Ovary (tissue), 10 donors: ENCODE measurements at places on chromosomes 1 and 21.
A peak's percentile ranks its signal among the peaks of the same experiment; 100 is the strongest.

- DNase-seq = no peak
Observed at GRCh38 chr1:85344256-85344694, 67.8 kb upstream of the BCL10 start.

DNA sequence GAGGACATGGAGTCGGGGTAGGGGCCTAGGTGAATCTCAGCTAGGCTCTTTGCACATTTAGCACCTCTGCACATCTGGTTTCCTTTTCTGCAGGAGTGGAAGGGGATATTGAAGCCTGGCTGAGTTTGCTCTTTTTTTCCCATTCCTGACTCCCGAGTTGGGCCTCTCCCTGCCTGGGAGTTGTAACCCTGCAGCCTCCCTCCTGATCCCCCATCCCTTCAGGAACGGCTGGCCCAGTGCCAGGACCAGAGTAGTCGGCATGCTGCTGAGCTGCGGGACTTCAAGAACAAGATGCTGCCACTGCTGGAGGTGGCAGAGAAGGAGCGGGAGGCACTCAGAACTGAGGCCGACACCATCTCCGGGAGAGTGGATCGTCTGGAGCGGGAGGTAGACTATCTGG lies 836 bp downstream of the OLFML3 start:
- peak; percentile 89 for DNase-seq

DNA sequence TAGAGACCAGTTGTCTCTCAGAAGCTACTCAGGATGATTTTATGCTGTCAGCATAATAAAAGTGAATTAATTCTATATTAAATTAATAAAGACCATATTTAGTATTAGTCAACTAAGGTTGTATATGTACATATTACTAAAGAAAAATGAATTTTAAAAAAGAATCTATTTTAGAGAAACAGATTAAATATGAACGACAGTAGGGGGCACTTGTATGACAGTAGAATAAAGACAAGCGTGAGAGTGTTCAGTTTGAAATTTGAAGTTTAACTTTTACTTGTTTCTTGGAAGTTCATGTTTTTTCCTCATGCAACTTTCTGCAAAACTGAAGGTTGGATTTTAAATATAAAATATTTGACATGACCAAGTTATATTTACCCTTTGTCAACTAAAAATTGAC lies 67.9 kb upstream of the MACF1 start:
- DNase-seq = no peak

- DNase-seq = no peak
Observed at GRCh38 chr1:118486199-118486598, 301.2 kb upstream of the SPAG17 start.

GRCh38 chr1:154527192-154527591 lies 25.0 kb upstream of the SHE start:
- DNase-seq = no peak

DNA sequence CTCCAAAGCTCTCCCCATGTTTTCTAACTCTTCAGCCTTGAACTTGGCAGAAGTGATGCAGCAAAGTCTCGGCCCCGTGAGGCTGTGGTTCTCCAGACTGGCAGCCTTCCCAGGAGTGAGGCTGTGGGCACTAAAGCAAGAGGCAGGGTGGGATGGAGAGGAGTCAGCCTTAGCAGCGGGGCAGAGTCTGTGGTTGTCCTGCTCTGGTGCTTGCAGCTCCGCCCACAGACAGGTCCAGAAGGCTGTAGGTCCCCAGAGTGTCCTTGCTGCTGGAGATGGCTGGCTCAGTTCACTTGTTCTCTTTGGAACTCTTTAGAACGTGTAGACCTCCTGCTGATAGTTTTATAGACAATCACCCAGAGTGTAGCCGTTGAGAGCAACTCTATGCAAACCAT lies 142.6 kb downstream of the AJAP1 start:
- no peak for DNase-seq

DNA sequence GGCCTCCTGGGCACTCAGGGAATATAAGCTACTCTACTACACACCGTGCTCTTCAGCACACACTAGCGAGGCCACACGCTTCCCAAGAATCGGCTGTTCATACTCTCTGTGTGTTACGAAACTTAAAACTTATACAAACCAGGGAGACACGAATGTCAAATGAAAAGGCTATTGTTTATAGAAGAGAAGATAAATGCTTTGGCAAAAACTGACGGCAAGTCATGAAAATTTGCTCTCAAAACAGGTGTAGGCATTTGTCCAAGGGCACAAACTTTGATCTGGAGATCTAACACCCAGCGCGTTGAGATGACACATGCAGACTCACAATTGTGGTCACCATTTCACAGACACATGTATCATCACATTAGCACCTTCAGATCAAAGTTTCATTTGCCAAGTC lies 46.1 kb downstream of the USP48 start:
- no peak for DNase-seq

DNA sequence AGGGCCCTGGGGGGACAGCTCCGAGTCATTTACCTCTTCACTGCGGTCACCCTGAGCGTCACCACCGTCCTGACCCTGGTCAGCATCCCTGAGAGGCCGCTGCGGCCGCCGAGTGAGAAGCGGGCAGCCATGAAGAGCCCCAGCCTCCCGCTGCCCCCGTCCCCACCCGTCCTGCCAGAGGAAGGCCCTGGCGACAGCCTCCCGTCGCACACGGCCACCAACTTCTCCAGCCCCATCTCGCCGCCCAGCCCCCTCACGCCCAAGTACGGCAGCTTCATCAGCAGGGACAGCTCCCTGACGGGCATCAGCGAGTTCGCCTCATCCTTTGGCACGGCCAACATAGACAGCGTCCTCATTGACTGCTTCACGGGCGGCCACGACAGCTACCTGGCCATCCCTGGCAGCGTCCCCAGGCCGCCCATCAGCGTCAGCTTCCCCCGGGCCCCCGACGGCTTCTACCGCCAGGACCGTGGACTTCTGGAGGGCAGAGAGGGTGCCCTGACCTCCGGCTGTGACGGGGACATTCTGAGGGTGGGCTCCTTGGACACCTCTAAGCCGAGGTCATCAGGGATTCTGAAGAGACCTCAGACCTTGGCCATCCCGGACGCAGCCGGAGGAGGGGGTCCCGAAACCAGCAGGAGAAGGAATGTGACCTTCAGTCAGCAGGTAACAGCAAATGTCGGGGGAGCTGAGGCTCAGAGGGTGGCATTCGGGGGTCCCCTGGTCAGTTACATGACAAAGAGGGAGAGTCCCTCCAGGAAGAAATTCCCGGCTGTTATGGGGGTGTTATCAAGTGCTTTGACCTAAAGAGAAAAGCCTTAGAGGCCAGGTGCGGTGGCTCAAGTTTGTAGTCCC lies 12.6 kb downstream of the SLC45A1 start:
- peak; percentile 33 for DNase-seq

- no peak for DNase-seq
Observed at GRCh38 chr21:15809065-15809464, 79.3 kb downstream of the USP25 start.

DNA sequence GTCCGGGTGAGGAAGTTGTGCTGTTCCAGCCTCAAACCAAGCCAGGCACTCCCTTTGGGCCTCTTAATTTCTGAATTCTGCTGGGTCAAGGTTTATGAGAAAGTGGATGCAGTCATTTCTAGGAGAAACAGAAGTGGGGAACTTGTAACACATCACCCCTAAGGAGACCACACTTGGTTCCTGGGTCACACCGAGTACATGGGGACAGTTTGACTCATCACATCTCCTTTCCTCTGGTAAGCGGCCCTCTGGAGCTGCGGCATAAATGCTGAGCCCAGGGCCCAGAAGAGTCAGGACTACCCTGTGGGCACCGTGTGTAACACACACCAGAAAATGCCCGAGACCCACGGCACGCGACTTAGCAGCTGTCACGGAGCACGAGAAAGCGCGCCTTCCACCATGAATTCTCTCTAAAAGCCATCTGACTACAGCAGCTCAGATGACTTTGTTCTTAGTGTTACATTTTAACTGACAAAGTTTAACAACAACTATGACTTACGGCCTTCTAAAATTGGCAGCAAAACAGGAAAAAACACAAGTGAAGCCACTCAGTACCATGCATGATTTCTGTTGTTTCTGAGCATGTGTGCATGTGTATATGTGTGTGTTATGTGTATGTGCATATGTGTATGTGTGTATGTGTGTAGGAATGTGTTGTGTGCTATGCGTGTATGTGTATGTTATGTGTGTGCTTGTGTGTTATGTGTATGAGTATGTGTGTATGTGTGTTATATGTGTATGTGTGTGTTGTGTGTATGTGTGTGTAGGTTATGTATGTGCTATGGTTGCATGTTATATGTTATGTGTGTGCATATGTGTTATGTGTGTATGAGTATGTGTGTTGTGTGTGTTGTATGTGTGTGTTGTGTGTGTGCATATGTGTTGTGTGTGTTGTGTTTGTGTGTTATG lies 50.8 kb downstream of the TOMM20 start:
- no peak for DNase-seq

DNA sequence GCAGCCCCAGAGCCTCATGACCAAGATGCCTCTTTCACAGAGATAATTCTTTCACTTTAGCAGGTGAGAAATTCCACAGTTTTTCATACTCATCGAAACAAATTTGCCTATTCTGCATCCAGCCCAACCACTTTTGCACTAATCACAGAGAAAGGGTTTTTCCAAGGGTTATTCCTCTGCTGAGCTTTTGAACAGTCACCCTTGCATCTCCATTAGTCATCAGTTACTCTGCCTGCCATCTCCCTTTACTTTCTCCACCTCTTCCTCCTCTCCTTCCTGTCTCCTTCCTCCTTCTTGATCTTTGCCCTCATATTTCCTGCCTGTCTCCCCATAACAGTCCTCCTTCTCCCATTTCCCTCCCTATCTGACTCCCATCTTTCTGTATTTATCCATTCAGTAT lies 43.9 kb downstream of the FH start:
- DNase-seq = no peak

- no peak for DNase-seq
Observed at GRCh38 chr1:161420763-161421455, 53.2 kb upstream of the CFAP126 start.

DNA sequence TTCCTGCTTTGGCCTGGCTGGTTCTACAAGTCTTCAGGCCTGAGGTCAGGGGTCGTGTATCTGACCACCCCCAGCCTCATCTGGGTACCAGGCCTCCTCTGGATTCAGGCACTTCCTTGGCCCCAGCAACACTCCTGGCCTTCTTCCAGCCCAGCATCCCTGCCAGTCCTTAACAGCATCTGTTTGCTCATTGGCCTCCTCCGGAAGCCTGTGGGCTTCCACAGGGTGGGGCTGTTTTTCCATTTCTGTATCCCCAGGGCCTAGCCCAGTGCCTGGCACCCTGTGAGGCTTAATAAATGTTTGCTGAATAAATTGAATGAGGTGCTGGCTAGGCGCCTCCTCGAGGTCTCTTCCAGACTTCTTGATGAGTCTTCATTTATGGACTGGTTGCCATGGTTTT lies 21.5 kb upstream of the GPR37L1 start:
- DNase-seq = no peak

DNA sequence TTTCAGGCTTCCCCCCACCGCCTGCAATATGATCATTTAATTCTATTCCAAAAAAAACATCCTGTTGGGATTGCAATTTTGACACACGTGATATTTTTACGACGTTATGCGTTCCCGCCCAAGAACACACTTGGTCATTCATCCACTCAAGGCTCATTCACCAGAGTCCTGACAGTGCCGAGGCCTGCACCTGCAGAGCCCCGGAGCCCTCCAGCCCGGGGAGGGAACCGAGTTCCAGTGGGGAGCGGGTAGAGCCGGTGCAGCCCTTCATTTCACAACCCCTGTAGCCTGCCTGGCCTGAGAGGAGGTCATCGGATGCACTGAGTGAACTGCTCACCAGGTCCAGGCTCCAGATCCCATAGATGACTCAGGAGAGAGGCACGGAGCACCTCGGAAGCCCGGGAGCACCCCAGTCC lies 156.0 kb upstream of the BACE2 start:
- DNase-seq = no peak

DNA sequence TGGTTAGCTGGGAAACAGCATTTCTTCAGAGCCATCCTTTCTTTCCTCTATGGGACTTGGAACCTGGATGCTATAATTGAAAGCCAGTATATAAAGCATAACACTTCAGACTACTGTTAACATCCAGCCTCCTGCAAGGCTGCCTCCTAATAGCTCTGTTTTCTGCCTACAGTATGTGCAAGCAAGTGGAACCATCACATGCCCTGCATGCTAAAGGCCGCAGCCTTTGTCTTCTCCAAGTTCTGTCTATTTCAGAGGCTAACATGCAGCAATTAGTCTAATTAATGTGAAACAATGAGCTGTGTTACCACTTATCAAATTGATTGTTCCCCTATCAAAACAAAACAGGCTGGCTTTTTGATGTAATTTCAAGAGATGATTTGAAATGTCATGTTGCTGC lies 82.7 kb upstream of the ESRRG start:
- no peak for DNase-seq

DNA sequence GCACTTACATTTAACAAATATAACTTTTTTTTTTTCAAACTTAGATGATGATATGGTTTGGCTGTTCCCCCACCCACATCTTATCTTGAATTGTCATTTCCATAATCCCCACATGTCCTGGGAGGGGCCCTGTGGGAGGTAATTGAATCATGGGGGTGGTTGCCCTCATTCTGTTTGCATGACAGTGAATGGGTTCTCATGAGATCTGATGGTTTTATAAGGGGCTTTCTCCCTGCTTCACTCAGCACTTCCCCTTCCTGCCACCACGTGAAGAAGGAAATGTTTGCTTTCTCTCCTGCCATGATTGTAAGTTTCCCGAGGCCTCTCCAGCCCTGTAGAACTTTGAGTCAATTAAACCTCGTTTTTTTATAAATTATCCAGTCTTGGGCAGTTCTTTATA lies 432.6 kb downstream of the AMY1C start:
- DNase-seq = no peak

- no peak for DNase-seq
Observed at GRCh38 chr1:230381049-230381467, 45.1 kb downstream of the PGBD5 start.

DNA sequence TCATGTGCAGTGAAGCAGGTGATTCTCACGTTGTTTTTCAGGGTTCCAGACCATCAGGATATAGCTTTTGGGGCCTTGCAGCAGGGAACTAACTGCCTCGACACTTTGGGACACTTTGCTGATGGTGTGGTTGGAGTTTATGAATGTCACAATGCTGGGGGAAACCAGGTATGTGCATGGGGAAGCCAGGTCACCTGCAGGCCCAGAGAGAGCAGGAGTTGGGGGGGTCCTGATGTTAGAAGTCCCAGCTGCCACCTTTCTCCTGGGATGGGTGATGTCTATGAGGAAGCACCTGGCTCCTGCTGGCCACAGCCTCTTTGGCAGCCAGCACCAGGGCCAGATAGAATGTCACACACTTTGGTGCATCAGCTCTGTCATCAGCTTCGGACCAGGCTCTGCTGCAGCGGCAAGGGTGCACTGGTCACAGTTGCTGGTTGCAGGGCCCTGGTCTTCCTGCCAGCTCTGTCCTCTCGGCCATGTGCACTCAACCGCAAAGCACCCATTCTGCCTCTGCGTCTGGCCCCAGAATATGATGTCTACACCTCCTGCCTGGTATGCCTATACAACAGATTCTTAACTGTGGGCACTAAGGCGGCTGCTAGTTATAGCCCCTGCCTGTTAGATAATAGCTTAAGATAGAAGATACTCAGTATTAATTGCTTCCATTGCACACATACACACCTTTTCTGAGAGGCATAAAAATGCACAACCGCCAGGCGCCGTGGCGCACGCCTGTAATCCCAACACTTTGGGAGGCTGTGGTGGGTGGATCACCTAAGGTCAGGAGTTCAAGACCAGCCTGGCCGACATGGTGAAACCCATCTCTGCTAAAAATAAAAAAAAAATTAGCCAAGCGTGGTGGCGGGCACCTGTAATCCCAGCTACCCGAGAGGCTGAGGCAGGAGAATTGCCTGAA lies 160.7 kb downstream of the PGBD5 start:
- no peak for DNase-seq

GRCh38 chr1:77227381-77227780 lies 8.2 kb upstream of the PIGK start:
- DNase-seq = no peak
